T-helper 17 cell (primary cell): ENCODE measurements at places on chromosomes 11 and 22.

- DNase-seq = no peak
These were observed 148.4 kb downstream of the ME3 start for GRCh38 chr11:86523738-86524619.

DNA sequence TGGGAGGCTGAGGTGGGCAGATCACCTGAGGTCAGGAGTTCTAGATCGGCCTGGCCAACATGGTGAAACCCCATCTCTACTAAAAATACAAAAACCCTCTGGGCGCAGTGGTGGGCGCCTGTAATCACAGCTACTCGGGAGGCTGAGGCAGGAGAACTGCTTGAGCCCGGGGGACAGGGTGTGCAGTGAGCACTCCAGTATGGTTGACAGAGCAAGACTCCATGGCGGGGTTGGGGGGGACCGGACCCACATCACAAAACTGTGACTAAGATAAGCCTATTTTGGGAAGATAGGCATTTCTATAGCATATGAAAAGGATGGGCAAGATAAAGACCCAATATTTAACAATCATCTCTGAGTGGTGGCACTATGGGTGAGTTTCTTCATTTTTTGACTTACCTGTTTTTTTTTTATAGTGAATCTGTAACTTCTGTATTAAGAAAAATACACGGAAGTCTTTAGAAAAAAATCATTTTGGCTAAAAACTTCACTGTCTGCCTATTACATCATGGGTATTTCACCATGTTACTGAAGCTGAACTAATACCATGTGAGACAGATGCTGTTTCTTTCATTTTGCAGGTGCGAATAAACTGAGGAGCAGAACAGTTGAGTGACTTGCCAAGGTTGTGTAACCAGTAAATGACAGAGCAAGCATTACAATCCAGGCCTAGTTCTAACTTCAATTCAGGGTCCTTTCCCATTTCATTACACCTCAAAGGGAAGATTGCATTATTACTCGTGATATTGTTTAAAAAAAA is 2.5 kb downstream of the CELF1 start:
- no peak for DNase-seq

DNA sequence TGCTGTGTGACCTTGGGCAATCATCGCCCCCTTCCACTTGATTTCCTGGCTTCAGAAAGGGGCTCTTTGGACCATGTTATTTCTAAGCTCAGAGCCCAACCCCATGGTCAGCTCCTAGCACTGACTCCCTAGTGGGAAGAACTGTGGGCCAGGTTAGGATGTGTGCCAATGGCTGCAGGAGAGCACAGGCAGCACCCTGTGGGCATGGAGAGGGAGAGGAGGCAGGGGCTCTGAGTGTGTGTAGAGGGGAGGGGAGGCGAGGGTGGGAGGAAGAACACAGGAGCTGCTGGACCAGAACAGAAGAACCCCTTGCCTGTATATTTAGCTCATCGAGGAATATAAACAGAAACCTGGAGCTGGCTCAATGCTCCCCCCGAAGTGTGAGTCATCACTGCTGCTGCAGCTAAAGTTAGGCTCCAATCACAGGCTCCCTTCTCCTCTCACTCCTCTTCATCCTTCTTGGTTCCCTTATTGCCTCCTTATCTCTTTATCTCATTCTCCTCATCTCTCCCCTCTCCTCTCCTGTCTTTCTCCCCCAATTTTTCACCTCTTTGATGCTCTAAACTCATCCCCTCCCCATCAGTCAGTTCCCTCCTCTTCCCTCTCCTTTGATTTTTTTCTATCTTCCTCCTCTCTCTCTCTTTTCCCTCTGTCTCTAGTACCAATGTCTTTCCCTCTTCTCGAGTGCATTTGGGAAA is 14.5 kb upstream of the RPS19BP1 start:
- no peak for DNase-seq

- DNase-seq = no peak
These were observed 66.4 kb downstream of the SGSM3 start for GRCh38 chr22:40436505-40437431.

- DNase-seq = no peak
These were observed 66.4 kb downstream of the OTOG start for GRCh38 chr11:17613428-17613962.

GRCh38 chr22:24025475-24025874 is 14.4 kb downstream of the CABIN1 start:
- no peak for DNase-seq

DNA sequence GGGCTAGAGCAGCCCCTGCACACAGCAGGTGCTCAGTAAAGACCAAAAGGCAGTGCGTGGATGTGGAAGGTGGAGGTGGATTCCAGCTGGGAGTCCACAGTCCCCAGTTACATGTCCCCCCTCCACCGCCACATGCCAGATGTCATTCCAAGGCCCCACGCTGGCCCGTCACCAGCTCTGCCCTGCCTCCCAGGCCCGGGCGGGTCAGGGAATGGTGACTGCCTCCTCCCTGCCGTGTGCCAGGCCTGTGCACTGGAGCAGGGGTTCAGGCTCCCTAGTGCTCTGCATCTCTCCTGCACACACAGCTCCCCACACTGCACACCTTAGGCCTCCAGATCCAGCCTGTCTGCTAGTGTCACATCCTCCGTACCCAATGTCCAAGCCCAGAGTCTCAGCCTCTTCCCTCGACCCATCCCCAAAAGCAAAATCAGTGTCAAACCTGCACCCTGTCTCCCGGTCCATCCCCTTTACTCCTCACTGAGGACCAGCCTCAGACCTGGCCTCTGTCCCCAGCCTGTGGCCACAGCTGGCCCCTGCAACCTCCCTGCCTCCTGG is 40.2 kb upstream of the PRODH start:
- DNase-seq = no peak

DNA sequence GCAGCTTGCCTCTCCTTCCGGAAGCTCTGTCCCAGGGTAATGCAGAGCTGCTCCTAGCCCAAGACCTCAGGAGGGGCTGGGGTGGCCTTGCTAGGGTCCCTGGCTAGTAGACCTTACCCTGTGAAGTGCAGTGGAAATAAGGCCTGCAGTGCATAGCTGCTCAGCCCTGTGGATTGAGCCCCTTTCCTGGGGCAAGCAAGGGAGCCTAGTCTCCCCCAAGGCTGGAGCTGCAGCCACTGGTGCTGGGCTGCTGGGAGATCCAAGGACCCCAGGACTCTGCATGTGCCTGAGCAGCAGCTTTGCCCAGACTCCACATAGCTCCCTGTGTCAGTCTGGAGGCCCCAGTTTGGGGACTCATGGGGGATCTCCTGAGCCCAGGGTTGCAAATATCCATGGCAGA is 57.9 kb downstream of the FANCF start:
- DNase-seq = no peak

GRCh38 chr11:68032003-68032402 is 1.5 kb downstream of the NDUFS8 start:
- DNase-seq = no peak

DNA sequence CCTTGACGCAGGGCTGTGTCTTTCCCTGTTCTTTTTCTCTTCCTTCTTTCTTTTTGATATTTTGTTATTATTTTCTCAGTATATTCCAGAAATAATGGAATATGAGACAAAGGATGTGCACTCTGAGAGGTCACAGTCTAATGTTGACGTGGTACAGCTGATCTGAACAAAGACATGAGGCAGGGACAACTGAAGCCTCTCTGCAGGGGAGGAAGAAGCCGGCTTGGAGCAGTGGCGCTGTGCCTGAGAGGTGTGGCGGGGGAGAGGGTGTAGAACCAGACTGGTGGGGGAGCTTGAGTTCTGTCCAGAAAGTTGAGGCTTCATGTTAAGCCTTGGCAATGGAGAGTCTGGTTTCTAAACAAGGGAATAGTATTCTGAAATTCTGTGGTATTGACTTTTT is 34.7 kb downstream of the ADAMTS15 start:
- no peak for DNase-seq

- no peak for DNase-seq
These were observed 12.9 kb upstream of the MRGPRE start for GRCh38 chr11:3245071-3245470.

GRCh38 chr11:67302571-67303131 is 679 bp upstream of the SSH3 start:
- no peak for DNase-seq

GRCh38 chr22:25650833-25651232 is 86.4 kb downstream of the GRK3 start:
- DNase-seq = no peak

DNA sequence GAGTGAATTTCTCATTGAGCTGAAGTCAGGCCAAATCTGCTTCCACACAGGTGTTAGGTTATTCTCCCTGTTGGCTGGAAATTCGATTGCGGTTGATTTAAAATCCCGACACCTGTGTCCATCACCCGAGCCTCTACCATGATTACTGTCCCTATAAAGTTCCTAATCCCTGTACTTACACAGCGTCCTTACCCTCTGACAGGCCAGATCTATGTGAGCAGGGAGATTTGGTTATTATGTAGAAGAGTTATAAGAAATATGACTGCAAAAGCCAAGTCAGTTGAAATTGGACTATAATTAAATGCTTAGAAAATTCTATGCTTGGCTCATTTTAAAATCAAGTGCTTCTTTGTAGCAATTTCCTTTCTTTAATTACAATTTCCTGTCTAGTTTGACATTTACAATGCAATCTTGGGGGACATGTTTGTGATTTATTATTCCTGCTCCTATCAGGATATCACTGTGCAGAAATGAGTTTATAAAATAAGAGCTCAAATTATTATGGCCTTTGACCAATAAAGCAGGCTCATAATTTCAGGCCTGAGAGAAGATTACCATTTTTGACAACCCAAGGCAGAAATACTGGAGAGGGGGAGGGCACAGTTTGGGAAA is 32.5 kb upstream of the LMO1 start:
- no peak for DNase-seq

- DNase-seq = no peak
These were observed 147.3 kb downstream of the COMMD9 start for GRCh38 chr11:36141956-36142355.

GRCh38 chr11:133929401-133930052 is 27.2 kb downstream of the IGSF9B start:
- no peak for DNase-seq

- no peak for DNase-seq
These were observed 15.9 kb downstream of the PRSS23 start for GRCh38 chr11:86816251-86816726.

DNA sequence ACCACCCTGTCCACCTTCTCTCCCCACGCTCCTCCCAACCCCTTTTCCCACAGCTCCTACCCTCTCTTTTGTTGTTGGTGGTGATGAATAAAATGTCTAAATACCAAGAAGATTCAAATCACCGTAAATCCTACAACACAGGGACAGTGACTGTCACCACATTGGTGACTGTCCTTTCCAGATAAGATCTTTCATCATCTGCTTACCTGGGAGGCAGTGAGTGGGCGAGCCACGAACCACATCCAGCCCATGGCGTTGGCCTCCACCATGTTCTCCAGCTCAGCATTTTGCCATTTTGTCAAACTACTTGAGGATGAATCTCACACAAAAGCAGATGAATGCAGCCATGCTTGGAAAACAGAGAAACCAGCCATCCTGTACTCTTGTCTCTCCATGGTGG is 6.7 kb upstream of the CYTH4 start:
- no peak for DNase-seq

DNA sequence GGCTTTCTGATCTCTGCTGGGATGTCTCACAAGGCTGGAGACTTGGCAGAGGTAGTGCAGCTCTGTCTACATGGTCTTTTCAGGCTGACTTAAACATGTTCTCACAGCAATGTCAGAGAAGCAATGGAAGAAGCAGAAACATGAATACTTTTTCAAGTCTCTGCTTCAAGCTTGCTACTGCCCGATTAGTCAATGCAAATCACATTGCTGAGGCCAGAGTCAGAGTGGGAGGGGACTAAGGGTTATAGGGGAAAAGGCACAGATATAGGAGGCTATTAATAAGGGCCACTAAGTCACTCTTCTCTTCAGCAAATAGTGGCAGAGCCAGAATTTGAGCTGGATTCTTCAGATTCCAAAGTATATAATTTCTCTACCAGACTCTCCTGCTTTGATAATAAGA is 390.5 kb downstream of the TMEM135 start:
- no peak for DNase-seq

DNA sequence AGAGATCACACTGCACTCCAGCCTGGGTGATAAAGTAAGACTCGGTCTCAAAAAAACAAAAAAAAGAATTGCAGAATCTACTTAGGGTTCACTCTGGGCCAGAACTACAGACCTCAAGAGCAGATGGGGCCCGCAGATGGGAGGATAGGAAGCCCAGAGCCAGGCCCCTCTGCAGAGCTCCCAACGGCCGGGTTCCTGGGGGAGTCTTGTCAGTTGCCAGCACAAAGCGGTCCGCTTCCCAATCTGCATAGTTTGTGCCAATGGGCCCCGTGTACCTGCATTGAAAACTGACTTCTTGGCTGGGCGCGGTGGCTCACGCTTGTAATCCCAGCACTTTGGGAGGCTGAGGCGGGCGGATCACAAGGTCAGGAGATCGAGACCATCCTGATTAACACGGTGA is 1.7 kb upstream of the CHID1 start:
- DNase-seq = no peak

DNA sequence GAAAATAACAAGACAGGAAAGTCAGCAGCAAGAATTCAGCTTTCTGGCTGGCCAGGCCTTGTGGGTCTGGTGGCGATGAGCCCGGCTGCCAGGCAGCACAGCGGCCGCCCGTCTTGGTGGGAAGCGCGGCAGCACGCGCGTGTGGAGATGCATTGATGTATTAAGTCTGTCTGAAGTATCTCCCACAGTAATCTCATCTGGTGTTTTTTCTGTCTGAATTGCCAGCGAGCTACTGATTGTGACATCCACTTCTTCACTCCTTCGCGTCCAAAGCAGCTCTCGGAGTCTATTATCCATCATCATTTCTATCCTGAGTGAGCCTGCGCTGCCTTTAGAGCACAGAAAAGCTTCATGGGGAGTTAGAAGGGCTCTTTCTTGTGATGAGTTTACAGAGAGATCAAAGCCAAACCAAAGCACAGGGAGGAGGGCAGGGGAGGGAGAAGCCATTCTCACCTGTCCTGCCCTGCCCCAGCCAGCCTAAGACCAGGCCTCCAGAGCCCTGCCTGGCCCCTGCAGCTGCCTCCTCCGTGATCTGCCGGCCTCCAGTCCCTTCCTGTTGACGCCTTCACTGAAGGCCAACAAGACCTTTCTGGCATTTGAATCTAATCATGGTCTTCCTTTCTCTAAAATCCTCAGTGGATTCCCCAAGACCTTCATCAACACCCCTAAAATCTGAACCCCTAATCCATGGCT is 1419.0 kb downstream of the TBC1D22A start:
- DNase-seq = no peak

GRCh38 chr11:43835104-43835503 is 45.5 kb upstream of the ALKBH3 start:
- no peak for DNase-seq
